SJSA1 (cell line): ENCODE measurements at places on chromosomes 2 and 18. TPM values are rescaled to one million over a fixed set of nuclear protein-coding genes. Genes with fewer than 3 reads are reported as not detected.

GKN2 gene
- total RNA-seq: not detected in 2 replicates

LRRC30 gene
- not detected in 2 replicates for total RNA-seq

HRH4 gene
- not detected in 2 replicates for total RNA-seq

LYG1 gene
- 0.37 TPM in 1 of 2 replicates, not detected in the other for total RNA-seq

AGBL5 gene
- total RNA-seq: 22.8 and 32.7 TPM in 2 replicates

ALPP gene
- 0.45 TPM in 1 of 2 replicates, not detected in the other for total RNA-seq

C1GALT1C1L gene
- 0.75 and 1.1 TPM in 2 replicates for total RNA-seq

CFAP65 gene
- not detected in 2 replicates for total RNA-seq

SMIM21 gene
- total RNA-seq: not detected in 2 replicates

ERICH2 gene
- not detected in 2 replicates for total RNA-seq

SERPINB10 gene
- total RNA-seq: 1.7 TPM in 1 of 2 replicates, not detected in the other

CKAP2L gene
- total RNA-seq: 25.1 and 33.4 TPM in 2 replicates

MTIF2 gene
- total RNA-seq: 35.0 and 50.5 TPM in 2 replicates
